Lower leg skin (tissue), 4 donors: ENCODE measurements at places on chromosomes 6 and 20. TPM values are rescaled to one million over a fixed set of nuclear protein-coding genes. Genes with fewer than 3 reads are reported as not detected.
A peak's percentile ranks its signal among the peaks of the same experiment; 100 is the strongest.

- DNase-seq = no peak
These were observed 204.8 kb downstream of the ADGB start for GRCh38 chr6:146803601-146804000.

IRF4 gene
- total RNA-seq = 10.0 TPM

- DNase-seq = peak; percentile 79
These were observed 145.8 kb downstream of the MRPL14 start for GRCh38 chr6:43981363-43981990.

- no peak for DNase-seq
These were observed 83.5 kb downstream of the TRERF1 start for GRCh38 chr6:42368181-42368580.

DNA sequence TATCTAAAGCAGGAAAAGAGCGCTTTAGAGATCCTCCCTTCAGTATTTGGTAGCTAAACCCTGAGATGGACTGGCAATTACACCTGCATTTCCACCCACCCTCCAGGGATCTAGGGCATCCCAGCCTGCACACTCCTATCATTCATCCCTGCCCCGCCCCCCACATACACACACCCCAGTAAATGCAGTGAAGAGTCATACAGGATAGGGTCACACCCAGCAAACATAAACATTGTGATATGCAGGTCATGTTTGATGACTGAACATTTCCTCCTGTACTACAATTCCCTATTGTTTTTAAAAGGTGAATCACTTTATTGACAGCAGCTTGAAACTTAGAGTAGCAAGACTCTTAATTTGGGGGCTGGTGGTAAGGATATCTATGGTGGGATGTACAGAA is 112.9 kb downstream of the FOXO3 start:
- no peak for DNase-seq

- no peak for DNase-seq
These were observed 18.2 kb downstream of the PPARD start for GRCh38 chr6:35360349-35361138.

DNA sequence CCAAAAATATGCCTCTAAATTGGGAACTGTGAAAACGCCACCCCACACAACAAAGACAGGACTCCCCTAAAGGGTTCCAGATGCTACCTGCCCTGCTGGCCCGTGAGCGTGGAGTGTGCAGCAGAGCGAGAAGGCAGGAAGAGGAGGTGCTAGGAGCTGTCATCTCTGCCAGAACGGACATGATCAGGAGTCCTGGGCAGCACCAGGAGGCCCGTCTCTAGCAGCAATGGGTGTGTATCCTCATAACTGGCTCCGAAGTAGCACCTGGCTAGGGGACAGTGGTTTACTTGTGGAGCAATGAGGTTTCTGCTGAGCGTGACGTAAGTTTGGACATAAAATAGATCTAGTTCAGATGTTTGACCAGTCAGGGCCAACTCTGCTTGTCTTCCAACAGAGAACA is 226.0 kb downstream of the CDH4 start:
- peak; percentile 60 for DNase-seq

FAM209B gene
- total RNA-seq = not detected

TBXT gene
- not detected for total RNA-seq

DNA sequence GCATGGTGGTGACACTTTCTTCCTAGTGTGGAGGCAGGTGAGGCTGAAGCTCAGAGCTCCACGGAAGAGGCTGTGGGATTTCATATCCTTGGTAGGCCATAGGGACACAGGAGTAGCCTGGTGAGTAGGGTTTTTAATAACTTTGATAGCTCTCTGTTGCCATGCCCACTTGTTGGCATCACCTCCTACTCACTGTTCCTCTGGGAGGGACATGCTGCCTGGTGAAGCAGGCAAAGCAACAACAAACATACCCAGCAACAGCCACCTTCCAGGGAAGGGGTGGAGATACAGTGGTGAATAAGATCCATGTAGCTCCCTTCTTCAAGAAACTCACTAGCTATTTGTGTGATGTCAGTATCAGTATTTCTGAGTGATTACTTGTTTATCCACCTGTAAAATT is 285.4 kb downstream of the CLIC5 start:
- no peak for DNase-seq

DNA sequence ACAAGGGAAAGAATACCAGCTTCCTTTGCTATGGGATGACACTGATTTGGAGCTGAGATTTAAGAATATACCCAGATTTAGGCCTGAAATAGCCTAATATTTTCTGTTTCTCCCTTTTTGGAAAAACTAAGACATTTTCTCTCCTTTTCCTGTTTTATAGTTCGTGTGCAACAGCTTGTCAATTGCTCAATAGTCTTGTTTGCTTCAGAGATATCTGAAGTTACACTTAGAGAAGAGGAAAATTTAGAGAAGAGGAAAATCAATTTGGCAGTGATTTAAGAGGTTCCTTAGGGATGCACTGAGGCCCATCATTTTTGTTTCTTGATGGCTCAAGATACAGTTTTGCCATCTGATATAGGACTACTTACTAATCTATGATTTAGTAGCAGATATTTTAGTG is 398.6 kb downstream of the RFPL4B start:
- DNase-seq = no peak

SLC2A10 gene
- 9.9 TPM for total RNA-seq

DNA sequence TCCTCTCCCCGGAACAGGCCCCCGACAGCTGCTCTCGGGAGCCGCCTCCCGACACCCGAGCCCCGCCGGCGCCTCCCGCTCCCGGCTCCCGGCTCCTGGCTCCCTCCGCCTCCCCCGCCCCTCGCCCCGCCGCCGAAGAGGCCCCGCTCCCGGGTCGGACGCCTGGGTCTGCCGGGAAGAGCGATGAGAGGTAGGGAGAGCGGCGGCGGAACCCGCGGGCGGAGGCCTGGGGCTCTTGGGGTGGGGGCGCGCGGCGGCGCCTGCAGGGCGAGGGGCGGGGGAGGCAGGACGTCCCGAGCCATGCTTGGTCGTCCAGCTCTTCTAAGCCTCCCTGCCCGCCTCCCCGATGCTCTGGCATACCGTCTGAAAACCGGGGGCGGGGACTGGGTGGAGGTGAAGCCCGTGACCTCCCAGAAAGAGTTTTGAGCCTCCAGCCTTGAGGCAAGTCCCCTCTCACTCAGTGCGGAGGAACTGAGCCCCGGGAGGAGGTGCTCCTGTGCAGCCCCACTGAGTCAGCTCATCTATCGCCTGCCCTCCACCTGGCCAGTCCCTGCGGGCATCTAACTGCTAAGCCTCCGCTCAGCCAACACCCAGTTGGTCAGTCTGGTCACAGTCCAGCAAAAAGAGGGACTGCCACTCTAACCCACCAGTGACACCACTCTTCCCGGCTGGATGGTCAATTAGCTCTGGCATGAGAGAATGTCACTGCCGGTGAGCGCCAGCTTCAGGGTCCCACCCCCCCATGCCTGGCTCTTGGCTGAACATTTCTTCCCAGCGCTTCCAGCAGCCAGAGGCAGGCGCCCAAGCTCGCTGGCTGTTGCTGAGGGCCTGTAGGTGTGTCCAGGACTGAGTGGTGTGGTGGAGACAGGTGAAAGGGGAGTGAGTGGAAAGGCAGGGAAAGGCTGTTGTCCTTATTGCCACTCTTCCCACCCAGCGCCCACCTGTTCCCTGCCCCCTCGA is 482 bp downstream of the DDR1 start:
- peak; percentile 90 for DNase-seq

PROKR2 gene
- not detected for total RNA-seq
